Pancreas (tissue), 10 donors: ENCODE measurements at places on chromosomes 3 and 15. TPM values are rescaled to one million over a fixed set of nuclear protein-coding genes. Genes with fewer than 3 reads are reported as not detected.

The LRRC31 gene
- not detected for total RNA-seq

The PDZRN3 gene
- 10.9 TPM for total RNA-seq

The C3orf85 gene
- not detected for total RNA-seq

The PTH1R gene
- total RNA-seq: 2.9 TPM

DNA sequence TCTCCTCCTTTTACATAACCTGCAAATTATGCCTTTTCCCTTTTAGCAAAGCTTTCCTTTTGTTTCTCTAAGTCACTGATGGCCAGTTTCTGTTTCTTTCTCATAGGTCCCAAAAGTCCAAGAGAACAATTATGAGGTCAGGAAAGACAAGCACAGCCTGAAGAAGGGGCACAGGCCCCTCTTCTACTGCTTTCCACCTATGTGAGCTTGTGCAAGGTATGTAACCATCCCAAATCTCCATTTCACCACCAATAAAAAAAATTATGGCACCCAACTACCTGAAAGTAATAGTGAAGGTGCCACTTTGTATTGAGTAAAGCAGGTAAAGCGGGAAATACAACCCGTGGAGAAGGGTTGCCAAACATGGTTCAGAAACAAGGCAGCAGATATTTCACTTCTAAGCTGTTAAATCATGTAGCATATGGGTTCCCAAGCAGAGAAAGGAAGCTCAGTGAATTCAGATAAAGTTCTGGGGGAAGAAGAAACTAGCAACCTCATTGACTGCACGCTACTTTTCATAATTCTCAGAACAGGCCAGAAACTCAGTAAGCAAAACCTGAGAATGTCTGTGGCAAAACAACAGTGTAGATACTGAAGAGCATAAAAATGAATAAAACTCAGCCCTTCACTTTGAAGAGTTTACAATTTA is 4.2 kb downstream of the PLOD2 start:
- H3K4me3 ChIP-seq: peak overlapping the region; percentile 12
- no peaks in the 10 kb centered on the region for H3K27me3 ChIP-seq
- no peaks in the 10 kb centered on the region for H3K36me3 ChIP-seq
